G401 (cell line): ENCODE measurements at places on chromosomes 13 and 19. TPM values are rescaled to one million over a fixed set of nuclear protein-coding genes. Genes with fewer than 3 reads are reported as not detected.

GRCh38 chr19:8333767-8334457, 9.2 kb downstream of the KANK3 start:
- DNase-seq, result no peak

DNA sequence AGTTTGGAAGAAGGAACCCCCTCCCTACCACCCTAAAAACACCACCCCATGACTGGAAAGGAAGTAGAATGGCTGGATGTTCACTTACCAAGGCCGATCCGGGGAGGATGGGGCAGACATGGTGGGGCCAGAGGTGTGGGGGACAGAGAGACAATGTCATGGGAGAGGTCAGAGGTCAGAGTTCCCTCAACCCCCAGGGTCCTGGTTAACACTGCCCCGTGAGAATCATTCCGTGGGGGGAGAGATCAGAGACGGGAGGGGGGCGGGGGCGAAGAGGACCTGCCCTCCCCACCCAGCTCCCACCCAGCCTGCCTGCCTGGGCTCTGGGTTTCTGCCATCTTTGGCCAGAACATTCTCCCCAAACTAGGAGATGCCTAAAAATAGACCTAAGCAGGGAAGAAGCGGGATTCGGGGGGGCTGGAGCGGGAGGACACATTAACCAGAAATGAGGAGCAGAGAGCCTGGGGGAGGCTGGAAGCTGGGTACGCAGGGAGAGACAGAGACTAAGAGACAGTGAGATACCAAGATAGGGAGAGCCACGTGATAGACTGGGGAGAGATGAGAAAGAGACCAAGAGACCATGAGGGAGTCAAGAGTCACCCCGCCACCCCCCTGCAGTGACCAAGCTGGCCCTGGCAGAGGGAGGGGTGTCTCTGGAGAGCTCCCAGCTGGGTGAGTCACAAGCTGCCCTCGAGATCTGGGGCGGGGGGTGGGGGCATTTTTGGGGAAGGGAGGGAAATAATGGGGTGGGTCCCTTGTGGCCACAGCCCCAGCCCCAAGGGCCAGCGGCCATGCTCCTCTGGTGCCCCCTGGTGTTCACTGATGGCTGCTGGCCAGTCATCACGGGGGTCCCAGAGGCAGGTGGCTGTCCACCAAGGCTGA, 6.1 kb upstream of the KANK2 start:
- DNase-seq, result peak; percentile 22

BRCA2 gene
- total RNA-seq, result 4.2 and 15.5 TPM in 2 replicates

SIX5 gene
- 22.1 and 27.9 TPM in 2 replicates for total RNA-seq

COMP gene
- total RNA-seq, result 0.49 and 0.54 TPM in 2 replicates

DNA sequence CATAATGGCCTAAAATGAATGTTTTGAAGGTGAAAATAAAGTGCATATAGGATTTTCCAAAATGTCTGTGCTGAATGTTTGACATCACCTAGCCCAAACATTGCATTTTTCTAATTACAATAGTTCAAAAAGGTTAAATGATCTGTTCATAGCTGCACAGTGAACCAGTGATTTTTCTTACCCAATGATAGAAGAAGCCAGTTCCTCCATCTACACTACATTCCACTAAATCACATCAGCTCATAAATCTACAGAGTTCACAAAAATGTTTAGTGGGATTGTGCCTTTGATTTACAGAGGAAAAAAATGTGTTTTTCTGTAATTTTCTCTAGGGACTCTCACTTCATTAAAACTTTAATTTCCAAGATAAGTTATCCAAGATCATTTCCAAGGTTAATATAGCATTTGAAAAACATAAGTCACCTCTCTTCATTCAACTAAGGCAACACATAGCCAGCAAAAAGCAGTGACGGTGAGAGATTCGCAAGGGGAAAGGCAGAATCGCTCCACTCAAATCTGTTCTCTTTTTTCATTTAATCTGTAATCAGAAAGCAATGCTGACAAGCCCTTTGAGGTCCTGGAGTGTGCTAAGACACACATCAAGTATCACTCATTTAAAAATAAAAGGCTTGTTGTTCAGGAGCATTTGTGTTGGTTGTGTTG, 194.0 kb downstream of the FGF14 start:
- no peak for DNase-seq

DNA sequence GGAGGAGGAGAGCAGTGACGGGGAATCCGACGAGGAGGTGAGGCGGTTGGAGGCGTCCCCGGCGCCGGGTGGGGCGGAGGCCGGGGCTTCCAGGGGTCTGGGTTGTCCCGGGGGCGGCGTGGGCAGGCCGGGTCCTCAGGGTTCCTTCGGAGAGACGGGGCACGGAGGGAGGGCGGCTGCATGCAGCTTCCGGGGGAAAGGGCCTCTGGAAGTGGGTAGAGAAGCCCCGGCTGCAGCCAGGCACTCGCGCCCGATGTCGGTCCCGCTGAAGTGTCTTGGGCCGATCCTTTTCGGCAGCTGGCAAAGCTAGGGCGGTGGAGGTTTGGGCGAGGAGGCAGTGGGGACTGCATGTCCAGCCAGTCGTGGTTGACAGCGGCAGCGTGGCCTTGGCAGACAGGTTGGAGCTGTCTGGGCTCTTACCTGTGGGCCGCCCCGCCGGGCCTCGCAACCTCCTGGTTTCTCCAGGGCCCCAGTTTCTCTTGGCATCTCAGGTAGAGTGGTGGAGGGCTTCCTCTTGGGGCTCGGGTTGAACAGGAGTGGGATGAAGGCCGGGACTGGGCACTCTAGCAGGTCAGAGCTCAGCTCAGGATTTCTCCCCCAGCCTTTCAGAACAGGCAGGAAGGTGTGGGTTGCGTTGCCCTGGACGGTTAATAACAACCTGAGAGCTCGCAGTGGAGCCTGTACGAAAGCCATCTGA, 690 bp downstream of the KMT2B start:
- DNase-seq, result no peak

AXL gene
- 21.0 and 22.4 TPM in 2 replicates for total RNA-seq

GRCh38 chr13:50236898-50237318, 221.7 kb downstream of the KCNRG start:
- DNase-seq, result no peak

DNA sequence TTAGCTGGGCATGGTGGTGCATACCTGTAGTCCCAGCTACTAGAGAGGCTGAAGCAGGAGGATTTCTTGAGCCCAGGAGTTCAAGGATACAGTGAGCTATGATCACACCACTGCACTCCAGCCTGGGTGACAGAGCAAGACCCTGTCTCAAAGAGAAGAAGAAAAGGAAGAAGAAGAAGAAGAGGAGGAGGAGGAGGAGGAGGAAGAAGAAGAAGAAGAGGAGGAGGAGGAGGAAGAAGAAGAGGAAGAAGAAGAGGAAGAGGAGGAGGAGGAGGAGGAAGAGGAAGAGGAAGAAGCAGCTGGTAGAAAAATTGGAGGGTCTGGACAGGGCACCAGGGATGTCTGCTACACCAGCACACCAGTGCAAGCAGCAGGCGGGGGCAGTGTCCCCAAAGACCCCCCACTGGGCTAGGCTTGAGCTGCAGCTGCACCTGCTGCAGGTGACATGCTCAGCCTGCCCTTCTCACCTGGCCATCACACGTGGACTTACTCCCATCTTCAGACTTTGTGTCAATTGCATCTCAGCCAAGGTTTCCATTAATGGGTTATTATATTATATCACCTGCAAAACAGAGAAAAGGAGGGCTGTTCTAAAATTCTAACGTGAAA, 180.9 kb upstream of the ZNF507 start:
- DNase-seq, result no peak

GRCh38 chr19:11479090-11479897, 1.6 kb downstream of the ELAVL3 start:
- DNase-seq, result peak; percentile 68

DNA sequence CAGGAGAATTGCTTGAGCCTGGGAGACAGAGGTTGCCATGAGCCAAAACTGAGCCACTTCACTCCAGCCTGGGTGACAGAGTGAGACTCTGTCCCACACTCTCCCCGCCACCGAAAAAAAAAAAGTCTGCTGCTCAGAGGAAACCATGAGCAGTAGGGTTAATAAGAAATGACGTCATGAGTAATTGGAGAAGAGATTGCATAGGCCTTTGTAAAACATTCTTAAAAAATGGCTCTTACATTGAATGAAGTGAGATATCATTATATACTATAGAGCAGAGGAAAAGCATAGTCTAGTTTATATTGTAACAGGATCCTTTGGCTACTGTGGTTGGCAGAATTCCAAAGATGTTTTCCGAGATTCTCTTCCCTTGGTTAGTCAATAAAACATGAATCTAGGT, 228.2 kb downstream of the PCDH20 start:
- DNase-seq, result no peak

DNA sequence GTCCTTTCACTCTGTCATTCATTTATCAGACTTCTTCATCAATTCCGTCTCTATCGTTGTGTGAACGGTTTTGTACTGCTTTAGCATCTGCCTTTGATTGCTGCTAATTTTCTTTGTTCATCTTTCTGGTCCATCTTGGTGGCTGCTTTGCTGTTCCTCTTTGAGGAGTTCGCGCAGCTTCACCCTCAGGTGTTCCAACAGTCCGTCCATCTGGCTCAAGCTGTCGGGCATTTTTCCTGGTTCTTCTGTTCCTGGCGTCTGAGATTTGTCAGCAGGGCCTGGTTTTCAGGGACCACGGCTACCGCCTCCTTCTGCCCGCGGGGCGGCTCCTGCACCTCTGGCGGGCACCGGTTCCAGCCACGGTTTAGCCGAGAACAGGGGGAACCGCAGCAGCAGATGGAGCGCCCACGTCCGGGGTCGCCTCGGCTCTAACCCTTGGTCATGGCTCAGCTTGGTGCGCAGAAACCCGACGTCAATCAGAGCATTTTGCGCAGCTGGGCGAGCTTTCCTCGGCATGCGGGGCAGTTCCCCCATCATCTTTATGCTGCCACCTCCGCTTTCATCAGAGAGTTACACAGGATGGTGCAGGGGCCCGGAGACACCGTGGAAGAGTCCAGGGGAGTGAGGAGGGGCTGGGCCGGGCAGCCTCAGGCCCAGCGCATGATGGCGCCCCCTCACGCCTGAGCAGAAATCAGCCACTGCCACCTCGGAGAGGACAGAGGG, 89.5 kb downstream of the ZNF100 start:
- DNase-seq, result peak; percentile 79

GRCh38 chr19:54430306-54431254, 15.3 kb downstream of the TTYH1 start:
- peak; percentile 54 for DNase-seq

GRCh38 chr19:29672933-29673336, 7.7 kb downstream of the PLEKHF1 start:
- no peak for DNase-seq

BCL3 gene
- total RNA-seq, result 6.6 and 9.1 TPM in 2 replicates

ZNF177 gene
- 2.2 and 2.7 TPM in 2 replicates for total RNA-seq

GIPR gene
- total RNA-seq, result 4.2 and 8.0 TPM in 2 replicates

ZNF221 gene
- total RNA-seq, result 0.61 and 1.0 TPM in 2 replicates

- no peak for DNase-seq
Observed at GRCh38 chr19:50233308-50233910, 30.0 kb downstream of the MYH14 start.

- no peak for DNase-seq
Observed at GRCh38 chr13:91353494-91353893, 6.0 kb downstream of the MIR17HG start.
